ENCODE measurements at places on chromosomes 1 and 21. TPM values are rescaled to one million over a fixed set of nuclear protein-coding genes. Genes with fewer than 3 reads are reported as not detected.

The STPG1 gene
- 2.3 TPM for total RNA-seq

The GNG4 gene
- not detected for total RNA-seq

The DIO1 gene
- not detected for total RNA-seq

The FCRL5 gene
- not detected for total RNA-seq

The LRRC39 gene
- total RNA-seq: 0.30 TPM

The SV2A gene
- 4.9 TPM for total RNA-seq

The FBXO28 gene
- 27.9 TPM for total RNA-seq

The CAPN9 gene
- total RNA-seq: not detected

The HSPB7 gene
- not detected for total RNA-seq

Measured in epithelial cell of umbilical artery (primary cell).